Fibroblast of skin of abdomen (primary cell): ENCODE measurements at places on chromosomes 13 and 19.

DNA sequence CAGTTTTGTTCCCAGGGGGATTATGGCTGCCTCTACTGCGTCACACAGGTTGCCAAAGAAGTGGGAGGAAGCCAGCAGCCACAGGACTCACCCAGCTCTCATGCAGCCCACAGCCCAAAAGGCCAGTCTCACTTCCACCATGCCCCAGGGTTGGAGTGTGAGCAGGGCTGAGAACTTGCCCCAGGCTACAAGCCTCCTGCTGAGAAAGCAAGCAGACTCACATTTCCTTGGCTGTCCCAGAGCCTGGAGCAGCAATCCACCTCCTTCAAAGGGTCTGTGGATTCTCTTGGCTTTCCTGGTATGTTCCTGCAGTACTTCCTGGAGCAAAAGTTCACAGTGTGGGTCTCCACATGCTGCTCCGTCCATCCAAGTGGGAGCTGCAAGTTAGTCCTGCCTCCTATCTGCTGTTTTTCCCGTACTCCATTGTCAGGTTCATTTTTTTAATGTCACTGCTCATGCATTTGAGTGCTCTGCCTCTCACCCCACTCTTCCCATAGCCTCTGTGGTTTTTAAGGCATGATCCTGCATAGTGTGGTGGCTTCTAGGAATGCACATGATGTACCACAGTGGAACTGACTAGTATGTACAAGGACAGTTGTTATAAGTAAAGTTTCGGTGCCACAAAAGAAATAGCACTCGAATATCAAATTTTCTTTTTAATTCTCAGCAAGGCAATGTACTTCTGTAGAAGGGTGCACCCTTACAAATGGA lies 56.2 kb upstream of the ARHGEF7 start:
- peak; percentile 22 for DNase-seq

GRCh38 chr13:38872693-38873092 lies 117.9 kb downstream of the STOML3 start:
- DNase-seq: peak; percentile 40

- DNase-seq: no peak
These were observed 6.3 kb upstream of the RDH13 start for GRCh38 chr19:55068950-55069864.

- DNase-seq: peak; percentile 15
These were observed 495.9 kb downstream of the GPC5 start for GRCh38 chr13:91894316-91894715.

- no peak for DNase-seq
These were observed 15.1 kb downstream of the GARRE1 start for GRCh38 chr19:34269489-34269888.
